ENCODE measurements at places on chromosomes 12 and 14.

DNA sequence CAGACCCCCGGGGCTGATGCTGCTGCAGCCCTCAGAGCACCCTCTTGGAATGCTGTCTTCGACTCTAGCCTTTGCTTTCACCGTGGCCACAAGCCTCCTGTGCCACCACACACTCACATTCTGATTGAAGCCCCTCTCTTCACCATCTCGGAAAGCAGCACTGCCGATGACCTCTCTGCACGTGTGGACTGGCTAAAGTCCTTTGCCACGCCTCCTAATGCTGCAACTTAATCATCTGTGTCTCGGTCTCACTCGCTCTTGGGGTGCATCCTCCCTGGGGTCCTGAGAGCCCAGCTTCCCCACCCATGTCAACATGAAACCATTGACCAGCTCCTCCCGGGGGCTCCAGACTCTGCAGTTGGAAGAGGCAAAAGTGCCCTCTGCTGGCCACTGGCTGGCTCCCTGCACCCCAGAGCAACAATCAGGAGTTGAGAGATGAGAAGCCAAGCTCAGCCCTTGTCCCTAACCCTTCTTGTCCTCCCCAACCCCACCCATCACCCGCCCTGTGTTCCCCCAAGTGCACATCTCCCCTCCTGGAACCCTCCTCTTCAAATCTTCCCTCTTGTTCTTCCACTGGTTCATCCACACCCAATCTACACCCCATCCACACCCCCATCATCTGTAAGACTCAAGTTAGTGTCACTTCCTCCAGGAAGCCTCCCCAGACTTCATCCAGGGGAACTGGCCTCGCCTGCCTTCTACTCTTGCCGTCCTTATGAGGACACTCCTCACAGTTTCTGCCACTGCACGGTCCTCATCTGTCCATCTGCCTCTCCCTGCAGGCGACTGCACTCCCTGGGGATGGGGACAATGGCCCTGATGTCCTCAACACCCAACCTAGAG lies 23.6 kb upstream of the FAM181A start:
- DNase-seq = peak; percentile 28

DNA sequence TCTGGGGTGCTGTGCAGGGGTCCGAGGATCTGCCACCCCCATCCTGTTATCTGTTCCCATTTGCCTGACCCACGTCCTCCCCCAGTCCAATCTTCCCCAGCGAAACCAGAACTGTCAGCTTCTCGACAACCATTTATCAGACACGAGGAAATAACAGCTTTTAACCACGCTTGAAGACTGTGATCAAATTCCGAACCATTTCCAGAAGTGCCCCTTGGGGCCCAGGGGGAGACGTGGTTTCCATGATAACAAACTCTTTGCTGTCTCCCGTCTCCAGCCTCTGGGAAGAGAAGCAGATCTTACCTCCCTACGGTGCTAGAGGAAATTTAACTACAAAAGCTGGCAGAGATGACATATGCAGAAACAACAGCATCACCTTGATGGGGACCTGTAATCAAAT lies 35.1 kb upstream of the SRRM4 start:
- no peak for DNase-seq

DNA sequence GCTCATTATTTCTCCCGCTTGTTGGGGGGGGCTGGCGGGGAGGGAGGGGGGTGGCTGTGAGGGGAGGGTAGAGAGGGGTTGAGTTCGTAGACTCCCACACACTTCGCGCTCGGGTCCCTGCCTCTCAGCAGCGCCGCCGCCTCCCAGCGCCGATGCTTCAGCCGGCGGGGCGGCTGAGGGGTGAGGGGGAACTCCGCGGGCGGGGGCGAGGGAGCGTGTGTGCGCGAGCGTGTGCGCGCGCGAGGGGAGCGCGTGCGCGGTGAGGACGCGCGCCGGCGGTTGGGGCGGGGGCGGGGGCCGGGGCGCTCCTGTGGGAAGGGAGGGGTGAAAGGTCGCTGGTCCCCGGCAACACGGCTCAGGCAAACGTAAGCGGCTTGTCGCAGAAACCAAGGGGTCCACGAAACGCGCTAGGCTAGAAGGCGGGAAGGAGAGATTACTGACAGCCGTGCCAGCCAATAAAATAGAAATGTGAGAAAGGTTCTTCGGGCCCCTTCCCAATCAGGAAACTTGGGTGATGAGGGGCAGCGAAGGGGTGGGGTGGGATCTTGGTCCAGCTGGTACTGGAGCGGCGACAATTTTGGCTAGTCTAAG lies 343 bp upstream of the NOVA1 start:
- DNase-seq = no peak

- no peak for DNase-seq
These were observed 203.3 kb upstream of the NUDT4 start for GRCh38 chr12:93174473-93174872.

DNA sequence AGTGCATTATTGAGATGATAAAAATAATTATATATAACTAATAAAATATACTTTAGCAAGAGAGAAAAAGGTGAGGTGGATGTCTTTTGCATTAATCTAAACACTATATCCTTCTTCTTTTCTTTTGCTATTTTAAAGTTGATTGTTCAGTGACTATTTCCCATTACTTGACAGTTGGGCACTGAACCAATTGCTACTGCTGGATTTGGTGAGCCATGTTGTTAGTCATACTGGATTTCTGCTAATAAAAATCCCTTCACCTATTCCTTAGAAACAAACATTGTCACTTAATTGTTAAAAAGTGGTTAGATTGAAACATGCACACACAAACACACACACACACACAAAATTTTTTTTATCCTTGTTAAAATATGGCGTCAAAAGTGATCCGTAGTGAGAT lies 251.6 kb upstream of the ALG10 start:
- DNase-seq = no peak

GRCh38 chr14:54470701-54471100 lies 18.1 kb downstream of the GMFB start:
- peak; percentile 45 for DNase-seq

DNA sequence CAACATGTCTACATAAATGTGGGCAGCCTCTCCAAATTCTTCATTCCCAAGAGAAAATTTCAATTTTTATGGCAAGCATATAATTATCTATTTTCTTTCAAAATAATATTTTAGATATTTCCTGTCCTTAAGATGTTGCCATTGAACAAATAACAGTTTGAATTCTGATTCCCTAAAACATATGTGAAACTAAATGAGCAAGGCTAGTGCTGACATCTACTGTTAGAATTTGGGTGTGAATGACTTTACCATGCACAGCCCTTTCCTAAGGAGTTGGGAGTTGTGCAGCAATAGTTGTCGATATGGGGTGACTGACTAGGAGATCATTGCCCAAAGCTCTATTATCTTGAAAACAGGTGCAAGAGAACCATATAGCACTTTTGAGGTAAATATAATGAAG lies 108.2 kb upstream of the SLC38A4 start:
- peak; percentile 10 for DNase-seq

- no peak for DNase-seq
These were observed 196.9 kb downstream of the KITLG start for GRCh38 chr12:88383405-88383804.

DNA sequence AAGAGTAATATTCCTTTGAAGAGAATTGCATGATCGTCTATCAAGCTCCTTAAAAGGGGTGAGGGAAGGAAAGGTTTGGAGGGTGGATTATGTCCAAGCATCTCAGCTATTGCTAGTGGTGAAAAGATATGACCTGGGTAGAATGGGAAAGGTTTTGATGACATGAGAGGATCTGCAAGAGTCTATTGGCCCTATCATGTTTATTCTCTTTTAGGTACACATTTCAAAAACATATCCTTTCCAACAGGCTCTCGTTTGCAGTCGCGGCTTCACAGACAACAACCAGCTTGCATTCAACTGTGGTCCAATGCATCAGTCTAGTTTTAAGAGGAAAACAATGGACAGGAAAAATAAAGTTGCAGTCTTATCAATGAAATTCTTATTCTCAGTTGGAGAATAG lies 17.1 kb downstream of the FOXG1 start:
- no peak for DNase-seq

- no peak for DNase-seq
These were observed 1111.1 kb downstream of the BCL11B start for GRCh38 chr14:98160901-98161300.
